ENCODE measurements at places on chromosomes 11 and 22. TPM values are rescaled to one million over a fixed set of nuclear protein-coding genes. Genes with fewer than 3 reads are reported as not detected.

DNA sequence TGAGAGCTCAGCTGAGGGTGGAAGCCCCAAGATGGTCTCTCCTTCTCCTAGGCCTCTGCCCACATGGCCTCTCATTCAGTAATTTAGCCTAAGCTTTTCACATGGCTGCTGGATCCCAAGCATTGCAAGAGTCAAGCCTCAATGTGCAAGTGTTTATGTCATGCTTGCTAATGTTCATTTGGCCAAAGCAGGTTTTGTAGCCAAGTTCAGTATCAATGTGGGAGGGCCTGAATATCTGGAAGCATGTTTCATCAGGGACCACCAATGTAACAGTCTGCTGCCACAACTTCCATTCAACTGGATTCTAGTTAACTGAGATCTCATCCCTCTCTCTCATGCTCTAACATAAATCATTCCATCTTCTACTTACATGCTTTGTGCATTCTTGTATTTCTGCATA lies 8.5 kb upstream of the SYTL2 start:
- H3K27ac ChIP-seq: no peak overlapping the region
- no peaks in the 10 kb centered on the region for H3K27me3 ChIP-seq
- no peaks in the 10 kb centered on the region for H3K36me3 ChIP-seq
- peaks cover 29% of the 10 kb centered on the region for H3K4me1 ChIP-seq
- no peak for DNase-seq

GGT1 gene
- 1.5 TPM for total RNA-seq

GRCh38 chr22:42655693-42656092 lies 6.5 kb upstream of the CYB5R3 start:
- H3K36me3 ChIP-seq: no peaks in the 10 kb centered on the region
- no peak for DNase-seq
- H3K27me3 ChIP-seq: no peaks in the 10 kb centered on the region
- H3K27ac ChIP-seq: no peak overlapping the region

DNA sequence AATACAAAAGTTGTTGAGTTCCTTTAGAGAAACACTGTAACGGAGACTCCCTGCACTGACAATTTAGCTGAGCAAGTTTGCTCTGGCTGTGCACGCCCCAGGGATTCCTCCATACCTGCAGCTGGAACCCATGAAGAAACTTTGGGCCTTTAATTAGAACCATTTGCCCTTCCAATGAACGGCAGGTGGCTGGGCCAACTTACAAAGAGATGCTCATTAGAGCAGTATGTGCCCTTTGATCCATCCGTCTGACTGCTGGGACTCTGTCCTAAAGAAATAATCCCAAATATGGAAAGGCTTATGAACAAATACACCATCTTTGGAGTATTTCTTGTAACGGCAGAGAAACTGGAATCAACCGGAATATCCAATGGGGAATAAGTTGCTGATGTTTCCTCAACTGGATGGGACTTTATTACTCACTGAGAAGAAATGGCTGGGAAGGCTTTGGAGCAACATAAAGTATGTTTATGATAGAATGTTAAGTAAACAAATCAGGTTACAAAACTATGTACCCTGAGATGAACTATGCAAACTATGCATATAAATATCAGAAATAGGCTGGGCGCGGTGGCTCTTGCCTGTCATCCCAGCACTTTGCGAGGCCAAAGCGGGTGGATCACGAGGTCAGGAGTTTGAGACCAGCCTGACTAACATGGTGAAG lies 24.4 kb upstream of the FBLN1 start:
- peak overlapping the region; percentile 93 for H3K27ac ChIP-seq
- H3K36me3 ChIP-seq: no peaks in the 10 kb centered on the region
- no peak for DNase-seq
- H3K4me3 ChIP-seq: no peak overlapping the region
- H3K4me1 ChIP-seq: peaks cover 66% of the 10 kb centered on the region
- H3K27me3 ChIP-seq: no peaks in the 10 kb centered on the region

DNA sequence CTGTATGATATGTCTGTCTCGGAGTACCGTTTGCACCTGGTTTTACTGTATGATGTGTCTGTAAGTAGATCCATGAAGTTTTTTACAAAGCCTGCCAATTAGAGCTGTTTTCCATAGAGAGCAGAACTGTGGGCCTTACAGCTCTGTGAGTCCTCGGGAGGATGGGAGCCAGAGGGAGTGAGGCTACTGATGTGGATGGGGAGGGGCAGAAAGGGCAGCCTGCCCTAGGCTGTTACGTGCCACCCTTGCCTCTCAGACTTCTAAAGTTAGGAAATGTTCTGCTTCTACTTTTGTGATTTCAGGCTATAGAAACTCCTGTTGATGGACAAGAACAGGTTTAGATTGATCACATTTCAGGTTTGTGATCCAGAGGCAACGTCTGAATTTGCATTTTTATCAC lies 105.2 kb downstream of the PPP6R3 start:
- no peak overlapping the region for H3K27ac ChIP-seq
- peaks cover 31% of the 10 kb centered on the region for H3K36me3 ChIP-seq
- H3K4me1 ChIP-seq: no peaks in the 10 kb centered on the region
- no peak for DNase-seq
- H3K4me3 ChIP-seq: no peak overlapping the region

- no peaks in the 10 kb centered on the region for H3K4me1 ChIP-seq
- H3K36me3 ChIP-seq: no peaks in the 10 kb centered on the region
- no peak overlapping the region for H3K4me3 ChIP-seq
These were observed 249.1 kb upstream of the UBASH3B start for GRCh38 chr11:122406466-122406865.

- H3K36me3 ChIP-seq: no peaks in the 10 kb centered on the region
- H3K27me3 ChIP-seq: peaks cover 2% of the 10 kb centered on the region
- H3K4me3 ChIP-seq: no peak overlapping the region
- no peak overlapping the region for H3K27ac ChIP-seq
- no peak for DNase-seq
- peaks cover 8% of the 10 kb centered on the region for H3K4me1 ChIP-seq
These were observed 8.4 kb downstream of the MCHR1 start for GRCh38 chr22:40687706-40688105.

DNA sequence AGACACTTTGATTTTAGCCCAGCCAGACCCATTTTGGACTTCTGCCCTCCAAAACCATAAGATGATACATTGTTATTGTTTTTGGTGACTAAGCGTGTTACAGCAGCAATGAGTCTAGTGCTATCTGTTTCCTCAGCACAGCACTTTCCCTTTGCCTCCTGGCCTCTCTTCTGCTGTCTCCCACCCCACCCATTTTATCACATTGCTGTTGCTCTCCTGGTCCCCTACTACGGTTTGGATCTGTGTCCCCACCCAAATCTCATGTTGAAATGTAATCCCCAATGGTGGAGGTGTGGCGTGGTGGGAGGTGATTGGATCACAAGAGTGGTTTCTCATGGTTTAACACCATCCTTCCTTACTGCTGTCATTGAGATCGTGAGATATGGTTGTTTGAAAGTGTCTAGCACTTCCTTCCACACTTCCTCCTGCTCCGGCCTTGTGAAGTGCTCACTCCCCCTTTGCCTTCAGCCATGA lies 59.8 kb upstream of the CD82 start:
- peaks cover 4% of the 10 kb centered on the region for H3K27me3 ChIP-seq
- no peaks in the 10 kb centered on the region for H3K4me1 ChIP-seq
- no peak overlapping the region for H3K27ac ChIP-seq
- DNase-seq: no peak
- no peak overlapping the region for H3K4me3 ChIP-seq

- no peaks in the 10 kb centered on the region for H3K4me1 ChIP-seq
- H3K27me3 ChIP-seq: peaks cover 13% of the 10 kb centered on the region
- H3K36me3 ChIP-seq: no peaks in the 10 kb centered on the region
- no peak overlapping the region for H3K4me3 ChIP-seq
- H3K27ac ChIP-seq: no peak overlapping the region
- DNase-seq: no peak
These were observed 296.8 kb downstream of the RAB38 start for GRCh38 chr11:87878373-87878825.

TIMP3 gene
- 126 TPM for total RNA-seq

DRD2 gene
- not detected for total RNA-seq

DNA sequence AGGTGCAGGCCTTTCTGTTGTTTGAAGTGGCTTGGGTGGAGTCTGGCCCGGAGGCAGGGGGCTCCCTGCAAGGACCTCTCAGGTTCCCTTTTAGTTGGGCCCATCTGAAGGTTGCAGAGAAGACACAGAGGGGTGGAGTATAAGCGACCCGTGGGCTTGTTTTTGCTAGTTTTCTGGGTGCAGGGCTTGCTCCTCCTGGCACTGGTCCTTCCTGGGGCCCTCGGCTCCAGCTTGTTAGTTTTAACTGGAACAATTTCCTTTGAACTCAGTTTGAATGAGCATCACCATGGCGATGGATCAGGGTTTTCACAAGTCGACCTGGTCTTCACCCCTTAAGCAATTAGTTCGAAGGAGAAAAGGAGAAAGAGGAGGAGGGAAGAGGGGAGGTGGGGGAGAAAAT lies 28.5 kb upstream of the OAF start:
- H3K36me3 ChIP-seq: no peaks in the 10 kb centered on the region
- peak; percentile 26 for DNase-seq
- H3K4me1 ChIP-seq: peaks cover 21% of the 10 kb centered on the region
- peaks cover 6% of the 10 kb centered on the region for H3K27me3 ChIP-seq
- H3K4me3 ChIP-seq: no peak overlapping the region
- no peak overlapping the region for H3K27ac ChIP-seq

DNA sequence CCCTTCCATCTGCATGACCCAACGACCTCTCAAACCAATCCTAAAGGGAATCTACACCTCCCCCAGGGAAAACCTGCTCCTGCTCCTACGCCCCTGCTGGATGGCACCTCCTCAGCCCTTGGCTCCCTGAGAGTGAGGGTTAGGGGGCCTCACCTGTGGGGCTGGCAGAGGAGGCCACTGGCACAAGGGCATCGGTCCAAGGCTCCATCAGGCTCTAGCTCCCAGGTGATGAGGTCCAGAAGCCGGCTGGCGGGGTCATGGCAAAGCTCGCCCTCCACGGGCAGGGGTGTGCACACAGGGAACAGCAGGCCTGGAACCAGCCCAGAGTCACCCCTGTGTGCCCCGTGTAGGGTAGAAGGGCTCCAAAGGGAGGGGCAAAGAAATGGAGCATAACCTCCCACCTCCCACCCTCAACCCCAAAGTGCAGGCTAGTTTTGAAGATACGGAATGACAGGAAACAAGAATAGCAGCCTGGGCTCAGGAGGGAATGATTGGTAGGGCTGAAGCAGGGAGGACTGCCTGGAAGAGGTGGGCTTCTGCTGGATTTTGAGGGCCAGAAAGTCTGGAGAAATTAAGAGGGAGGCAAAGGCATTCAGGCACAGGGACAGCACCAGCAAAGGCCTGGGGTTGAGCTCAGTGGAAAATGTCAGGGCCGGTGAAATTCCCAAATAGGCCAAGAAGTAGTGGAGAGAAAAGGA lies 42.6 kb downstream of the DKK3 start:
- no peak for DNase-seq
- peaks cover 13% of the 10 kb centered on the region for H3K4me1 ChIP-seq
- H3K27me3 ChIP-seq: no peaks in the 10 kb centered on the region
- H3K27ac ChIP-seq: no peak overlapping the region
- H3K36me3 ChIP-seq: peaks cover 43% of the 10 kb centered on the region

DNA sequence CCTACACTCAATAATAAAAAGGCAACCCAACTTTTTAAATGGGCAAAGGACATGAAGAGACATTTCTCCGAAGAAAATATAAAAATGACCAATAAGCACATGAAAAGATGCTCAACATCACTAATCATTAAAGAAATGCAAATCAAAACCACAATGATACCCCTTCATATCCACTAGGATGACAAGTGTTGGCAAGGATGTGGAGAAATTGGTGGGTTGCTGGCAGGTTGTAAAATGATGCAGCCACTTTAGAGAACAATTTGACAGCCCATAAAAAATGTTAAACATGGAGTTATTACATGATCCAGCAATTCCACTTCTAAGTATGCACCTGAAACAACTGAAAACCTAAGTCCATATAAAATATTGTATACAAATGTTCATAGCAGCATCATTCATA lies 73.2 kb upstream of the LMO2 start:
- H3K27me3 ChIP-seq: peaks cover 29% of the 10 kb centered on the region
- no peak for DNase-seq
- H3K4me1 ChIP-seq: no peaks in the 10 kb centered on the region

DNA sequence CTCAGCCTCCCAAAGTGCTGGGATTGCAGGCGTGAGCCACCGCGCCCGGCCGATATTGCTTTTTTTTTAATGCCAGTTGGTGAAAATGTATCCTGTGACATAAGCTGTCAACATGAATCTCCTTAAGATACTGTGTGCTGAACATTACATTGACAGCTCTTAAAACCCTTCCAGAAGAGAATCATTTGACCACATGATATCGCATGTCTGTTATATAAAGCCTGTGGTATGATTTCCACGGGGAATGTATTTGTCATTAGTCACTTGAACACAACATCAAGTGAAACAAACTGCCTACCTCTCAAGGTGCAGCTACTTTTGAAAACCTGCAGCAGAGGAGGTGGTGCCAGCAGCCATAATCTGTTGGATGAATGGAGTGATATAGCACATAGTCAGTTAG lies 67.0 kb downstream of the BCL2L13 start:
- H3K36me3 ChIP-seq: peaks cover 2% of the 10 kb centered on the region
- DNase-seq: no peak
- H3K4me1 ChIP-seq: peaks cover 44% of the 10 kb centered on the region
- H3K27me3 ChIP-seq: no peaks in the 10 kb centered on the region

BAIAP2L2 gene
- total RNA-seq: 0.21 TPM

DNA sequence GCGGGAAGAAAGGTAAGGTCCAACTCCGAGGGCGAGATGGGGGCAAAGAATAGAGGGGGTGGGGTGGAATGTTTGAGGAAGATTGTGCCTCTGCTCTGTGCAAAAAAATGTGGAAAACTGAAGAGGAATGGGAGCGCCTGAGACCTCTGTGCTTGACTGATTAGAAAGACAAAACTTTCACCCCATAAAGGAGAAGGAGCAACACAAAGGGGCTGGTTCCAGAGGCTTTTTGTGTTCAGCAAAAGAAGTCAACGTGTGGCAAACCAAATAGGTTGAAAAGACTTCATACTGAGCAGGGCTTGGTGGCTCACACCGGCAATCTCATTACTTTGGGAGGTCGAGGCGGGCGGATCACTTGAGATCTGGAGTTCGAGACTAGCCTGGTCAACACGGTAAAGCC lies 50.8 kb downstream of the GRAMD1B start:
- no peak for DNase-seq
- H3K4me1 ChIP-seq: peaks cover 5% of the 10 kb centered on the region
- no peaks in the 10 kb centered on the region for H3K27me3 ChIP-seq

PMM1 gene
- total RNA-seq: 48.2 TPM

DNA sequence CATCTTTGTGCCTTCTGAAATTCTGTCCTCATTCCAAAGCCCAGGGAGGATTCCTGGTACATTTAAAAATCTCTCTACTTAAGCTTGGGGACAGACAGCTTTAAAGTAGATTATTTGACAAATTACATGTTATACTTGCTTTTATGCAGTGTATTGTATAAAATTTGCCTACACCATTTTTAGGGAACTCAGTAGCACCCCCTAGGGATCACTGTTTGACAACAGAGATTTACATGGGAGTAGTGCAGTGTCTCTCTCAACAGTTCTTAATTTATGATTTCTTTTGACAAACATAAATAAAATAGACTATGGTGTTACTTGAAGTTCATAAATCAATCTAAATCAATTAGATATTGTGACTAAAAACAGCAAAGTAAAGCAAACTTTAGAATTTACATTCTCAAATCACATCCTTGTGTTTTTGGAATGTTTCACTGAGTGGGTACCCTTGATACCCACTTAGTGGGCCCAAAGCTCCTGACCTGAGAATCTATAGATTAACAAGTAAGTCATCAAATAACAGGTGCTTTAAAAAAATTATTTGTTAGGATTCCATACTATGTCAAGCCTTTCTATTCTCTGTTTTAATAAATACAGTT lies 428.8 kb downstream of the DYNC2H1 start:
- no peaks in the 10 kb centered on the region for H3K36me3 ChIP-seq
- DNase-seq: no peak
- peaks cover 11% of the 10 kb centered on the region for H3K4me1 ChIP-seq
- no peak overlapping the region for H3K4me3 ChIP-seq
- H3K27ac ChIP-seq: no peak overlapping the region
- no peaks in the 10 kb centered on the region for H3K27me3 ChIP-seq

All from chondrocyte (in vitro differentiated cells).